ENCODE measurements at places on chromosomes 12 and 14.

GRCh38 chr12:115232455-115233156 is 548.6 kb upstream of the TBX3 start:
- no peak for DNase-seq

DNA sequence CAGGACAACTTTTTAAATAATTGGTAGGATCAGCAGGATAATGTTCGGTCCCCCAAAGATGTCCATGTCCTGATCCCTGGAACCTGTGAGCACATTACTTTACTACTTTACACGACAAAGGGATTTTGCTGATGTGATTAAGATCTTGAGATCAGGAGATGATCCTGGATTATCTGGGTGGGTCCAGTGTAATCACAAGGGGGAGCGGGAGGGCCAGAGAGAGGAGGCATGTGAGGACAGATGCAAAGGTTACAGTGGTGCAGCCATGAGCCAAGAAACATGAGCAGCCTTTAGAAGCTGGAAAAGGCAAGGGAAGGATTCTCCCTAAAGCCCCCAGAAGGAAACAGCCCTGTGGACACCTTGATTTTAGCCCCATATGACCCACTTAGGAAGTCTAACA is 33.1 kb downstream of the KCNK10 start:
- DNase-seq: no peak

GRCh38 chr14:102450206-102451063 is 59.1 kb downstream of the ANKRD9 start:
- DNase-seq: no peak

- DNase-seq: no peak
Measured at GRCh38 chr14:83697099-83697498, 1832.8 kb upstream of the FLRT2 start.

DNA sequence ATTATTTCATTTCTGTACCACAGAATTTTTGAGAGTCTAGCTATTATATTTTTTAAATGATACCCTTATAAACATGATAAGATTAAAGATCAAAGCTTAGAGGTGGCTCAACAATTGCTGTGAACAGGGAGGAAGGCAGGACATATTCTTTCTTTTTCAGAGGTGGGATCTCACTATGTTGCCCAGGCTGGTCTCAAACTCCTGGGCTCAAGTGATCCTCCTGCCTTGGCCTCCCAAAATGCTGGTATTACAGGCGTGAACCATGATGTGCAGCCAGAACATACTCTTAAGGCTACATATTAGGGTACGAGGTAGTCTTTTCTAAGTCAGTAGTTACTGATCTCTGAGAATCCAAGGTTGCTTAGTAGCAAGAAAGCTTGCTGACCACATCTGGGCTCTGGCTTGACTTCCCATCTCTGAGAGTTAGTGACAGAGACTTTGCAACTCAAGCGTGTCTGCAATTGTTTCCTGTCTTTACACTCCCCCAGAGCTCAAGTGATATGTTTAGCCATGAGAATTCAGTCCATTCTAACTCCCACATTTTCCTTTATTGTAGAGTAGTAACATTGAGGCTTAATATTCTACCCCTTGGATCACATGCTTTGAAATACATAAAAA is 8.6 kb downstream of the RAB5B start:
- DNase-seq: no peak

GRCh38 chr12:77324763-77325468 is 259.5 kb upstream of the E2F7 start:
- no peak for DNase-seq

DNA sequence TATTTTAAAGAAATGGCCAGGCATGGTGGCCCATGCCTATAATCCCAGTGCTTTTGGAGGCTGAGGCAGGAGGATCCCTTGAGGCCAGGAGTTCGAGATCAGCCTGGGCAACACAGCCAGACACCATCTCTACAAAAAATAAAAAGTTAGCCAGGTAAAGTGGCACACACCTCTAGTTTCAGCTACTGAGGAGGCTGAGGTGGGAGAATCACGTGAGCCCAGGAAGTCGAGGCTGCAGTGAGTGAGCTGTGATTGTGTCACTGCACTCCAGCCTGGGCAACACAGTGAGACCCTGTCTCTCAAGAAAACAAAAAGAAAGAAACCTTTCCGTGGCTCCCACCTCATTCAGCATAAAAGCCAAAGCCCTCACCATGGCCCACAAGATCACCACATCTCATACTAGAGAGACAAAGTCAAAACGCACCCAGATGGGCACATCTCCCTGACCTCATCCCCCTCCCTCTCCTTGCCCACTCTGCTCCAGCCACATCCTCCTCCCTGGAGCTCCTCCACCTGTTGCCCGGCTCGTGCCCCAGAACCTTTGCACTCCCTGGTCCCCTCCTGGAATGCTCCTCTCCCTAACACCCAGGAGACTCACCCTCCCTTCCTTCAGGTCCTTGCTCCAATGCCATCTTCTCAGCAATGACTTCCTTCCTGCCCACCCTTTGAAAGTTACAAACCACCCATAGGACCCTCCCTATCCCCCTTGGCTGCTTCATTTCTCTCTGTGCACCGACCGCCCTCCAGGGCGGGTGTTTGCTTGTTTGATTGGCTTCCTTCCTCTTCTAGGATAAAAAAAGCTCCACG is 4.8 kb upstream of the SCARB1 start:
- DNase-seq: no peak

DNA sequence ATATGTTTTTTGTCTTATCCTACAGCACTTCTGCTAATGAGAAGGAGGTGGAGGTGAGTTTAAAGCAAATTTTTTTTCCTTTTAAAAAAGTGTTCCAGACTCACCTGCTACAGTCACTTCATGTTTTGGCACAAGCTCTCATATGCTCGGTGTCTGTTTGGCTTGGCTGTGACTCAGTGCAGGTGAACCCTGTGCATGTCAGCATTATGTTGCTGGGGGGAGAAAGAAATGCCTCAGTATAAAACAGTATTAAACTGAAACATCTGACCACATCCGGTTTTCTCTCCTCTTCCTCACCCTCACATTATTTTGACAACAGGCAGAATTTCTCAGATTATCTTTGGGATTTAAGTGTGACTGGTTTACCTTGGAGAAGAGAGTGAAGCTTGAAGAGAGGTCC is 105.2 kb downstream of the DNAI7 start:
- no peak for DNase-seq

DNA sequence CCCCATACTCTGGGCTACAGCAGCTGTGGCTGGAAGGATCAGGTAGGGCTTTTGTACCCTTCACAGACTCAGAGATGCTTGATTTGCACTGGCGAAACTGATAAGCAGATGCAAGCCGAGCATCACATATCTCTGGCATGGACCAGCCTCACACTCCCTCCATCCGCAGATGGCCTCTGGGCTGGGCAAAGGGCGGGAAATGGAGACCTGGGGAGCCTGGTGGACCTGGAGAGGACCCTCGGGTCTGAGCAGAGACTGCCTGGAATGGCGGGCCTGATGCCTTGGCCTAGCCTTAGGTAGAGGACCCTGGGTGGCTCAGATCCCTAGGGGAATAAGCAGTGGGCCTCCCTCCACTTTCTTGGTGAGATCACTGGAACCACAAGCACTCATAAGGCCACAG is 53.2 kb downstream of the GALNT16 start:
- no peak for DNase-seq

DNA sequence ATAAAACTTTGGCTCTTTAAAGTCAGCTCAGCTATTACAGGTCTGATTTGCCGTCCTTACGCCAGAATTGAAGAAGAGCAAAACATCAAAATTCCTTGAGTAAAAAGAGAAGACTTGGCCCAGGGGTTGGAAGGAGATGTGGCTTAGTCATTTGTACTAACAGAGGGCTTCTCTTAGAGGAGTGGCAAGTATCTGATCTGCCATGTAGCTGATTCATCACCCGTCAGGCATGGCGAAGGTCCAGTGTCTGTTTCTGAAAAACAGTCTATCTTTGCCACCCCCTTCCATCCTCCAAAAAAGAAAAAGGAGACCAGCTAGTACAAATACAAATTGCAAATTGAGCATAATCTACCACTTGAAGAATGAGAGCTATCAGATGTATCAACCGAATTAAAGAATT is 91.9 kb downstream of the RAD52 start:
- peak; percentile 64 for DNase-seq

DNA sequence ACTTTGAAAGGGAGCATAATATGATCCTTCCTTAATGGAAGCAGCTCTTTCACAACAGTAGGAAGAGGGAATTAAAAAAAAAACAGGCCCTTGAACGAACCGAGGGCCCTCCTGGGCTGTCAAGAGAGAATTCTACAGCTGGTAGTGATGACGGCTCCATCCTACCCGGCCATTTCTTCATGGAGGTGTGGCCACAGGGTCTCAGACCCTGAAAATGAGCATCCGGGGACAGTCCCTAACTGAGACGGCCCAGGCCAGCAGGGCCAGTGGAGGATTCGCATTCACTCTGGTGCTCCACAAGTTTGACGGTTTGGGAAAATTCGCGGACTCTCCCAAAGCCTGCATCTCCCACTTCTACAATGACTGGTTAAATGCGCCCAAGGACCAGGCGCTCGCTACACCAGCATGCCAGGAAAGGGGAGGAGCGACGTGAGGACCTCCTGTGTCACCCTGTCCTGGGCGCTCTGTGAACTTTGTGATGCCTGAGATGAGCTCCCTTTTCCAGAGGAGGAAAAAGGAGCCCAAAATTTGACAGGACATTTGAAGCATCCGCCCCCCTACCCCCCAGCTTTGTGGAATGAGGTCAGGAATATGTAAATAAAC is 66.8 kb downstream of the BCL11B start:
- no peak for DNase-seq

DNA sequence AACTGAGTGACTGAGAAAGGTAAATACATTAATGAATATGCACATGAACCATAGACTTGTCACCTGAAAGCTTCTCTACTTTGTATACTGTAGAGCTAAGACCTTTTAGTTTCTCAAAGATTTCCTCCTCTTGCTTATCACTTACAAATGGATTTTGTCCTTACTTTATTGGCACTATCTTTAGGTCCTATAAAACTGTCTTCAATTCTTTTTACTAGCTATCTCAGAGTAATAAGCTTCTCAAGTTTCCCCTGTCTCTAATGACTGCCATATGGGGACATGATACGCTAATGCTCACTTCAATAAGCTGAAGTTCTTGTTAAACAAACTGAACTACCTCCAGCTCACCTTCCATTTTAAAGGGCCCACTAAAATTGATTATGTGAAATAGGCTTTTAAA is 468.2 kb upstream of the CCDC196 start:
- no peak for DNase-seq

DNA sequence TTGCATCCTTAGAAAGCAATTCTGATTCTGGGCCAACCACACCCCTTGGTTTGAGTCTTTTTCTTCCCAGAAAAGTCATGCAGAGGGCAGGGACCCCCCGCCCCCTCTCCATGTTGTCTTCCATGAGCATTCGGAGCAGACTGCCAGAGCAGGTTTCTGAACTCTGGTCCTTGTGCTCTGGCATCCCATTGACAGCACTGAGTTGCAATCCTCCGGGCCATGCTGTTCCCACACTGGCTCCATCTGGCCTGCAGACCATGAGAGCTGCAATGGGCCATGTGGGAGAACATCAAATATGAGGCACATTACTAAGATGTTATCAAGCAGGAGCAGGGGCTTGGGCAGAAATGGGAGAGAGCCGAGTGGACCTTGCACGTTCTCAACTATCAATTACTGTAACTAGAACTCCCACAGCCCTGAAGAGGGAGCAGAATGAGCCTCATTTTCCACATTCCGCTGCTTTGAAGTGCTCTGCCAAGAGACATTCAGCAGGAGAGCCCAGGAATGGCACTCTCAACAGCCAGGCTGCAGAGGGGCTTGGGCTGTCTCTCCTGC is 157.4 kb downstream of the STXBP6 start:
- no peak for DNase-seq

GRCh38 chr12:64029013-64029857 is 184.7 kb downstream of the SRGAP1 start:
- DNase-seq: no peak

GRCh38 chr12:3416159-3416558 is 74.8 kb upstream of the PRMT8 start:
- DNase-seq: no peak

DNA sequence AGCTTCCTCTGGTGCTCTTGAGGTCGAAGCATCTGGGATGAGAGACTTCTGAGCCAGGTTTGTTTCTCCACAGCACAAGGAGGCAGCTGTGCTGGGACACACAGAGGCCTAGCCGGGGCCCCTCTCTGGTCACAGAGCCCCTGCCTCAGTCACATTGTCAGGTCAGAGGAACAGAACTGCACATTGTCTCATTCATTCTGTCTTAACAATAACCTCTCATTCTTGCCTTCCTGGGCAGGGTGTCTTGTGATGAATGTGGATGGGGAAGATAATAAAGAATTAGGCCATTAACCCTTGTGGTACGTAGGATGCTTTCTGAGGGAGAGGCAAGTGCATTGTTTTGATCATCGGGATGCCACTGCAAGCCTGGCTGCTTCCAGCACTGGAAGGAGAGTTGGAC is 29.8 kb downstream of the FNTB start:
- DNase-seq: no peak

- no peak for DNase-seq
Measured at GRCh38 chr12:88904705-88905104, 324.4 kb upstream of the KITLG start.

GRCh38 chr14:93855737-93856136 is 67.5 kb upstream of the PRIMA1 start:
- DNase-seq: no peak

DNA sequence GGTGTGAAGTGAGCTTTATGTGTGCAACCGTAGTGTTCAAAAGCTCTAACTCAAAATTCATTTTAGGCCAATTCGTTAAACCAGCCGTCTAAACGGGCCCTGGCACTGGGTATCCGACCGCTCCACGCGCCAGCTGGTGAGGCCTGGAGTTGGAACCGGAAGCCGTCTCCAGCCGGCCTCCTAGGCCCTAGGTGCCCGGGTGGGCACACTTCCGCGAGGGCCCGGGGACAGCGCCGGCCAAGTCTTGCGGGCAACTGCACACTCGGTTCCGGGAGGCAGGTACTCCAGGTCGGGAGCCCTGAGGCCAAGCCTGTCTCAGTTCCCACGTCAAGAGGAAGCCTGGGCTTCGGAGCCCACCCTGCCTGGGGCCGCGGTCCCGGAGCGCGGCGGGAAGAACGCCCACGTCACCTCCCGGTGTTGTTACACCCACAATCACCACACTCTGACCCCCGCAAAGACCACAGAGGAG is 16.2 kb downstream of the OTX2 start:
- DNase-seq: no peak

- DNase-seq: no peak
Measured at GRCh38 chr14:93663317-93663716, 125.0 kb downstream of the PRIMA1 start.

- DNase-seq: no peak
Measured at GRCh38 chr12:41627476-41627875, 439.4 kb downstream of the PDZRN4 start.

DNA sequence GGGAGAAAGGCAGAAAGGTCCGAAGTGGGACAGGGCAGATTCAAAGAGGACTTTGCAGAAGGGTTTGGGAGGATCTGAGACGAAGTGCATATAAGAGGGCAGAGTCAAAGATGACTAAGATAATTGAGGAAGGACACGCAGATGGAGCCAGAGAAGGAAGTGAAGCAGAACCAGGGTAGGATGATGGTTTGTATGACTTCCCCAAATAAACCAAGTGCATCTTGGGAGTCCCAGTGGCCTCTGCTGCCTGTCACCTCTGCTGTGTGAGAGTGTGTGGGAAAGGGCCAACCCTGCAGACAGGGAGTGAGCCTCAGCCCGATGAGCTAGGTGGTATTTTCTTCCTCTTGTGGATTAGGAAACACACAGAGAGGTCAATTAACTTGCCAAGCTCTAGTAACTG is 36.8 kb downstream of the FLVCR2 start:
- no peak for DNase-seq

GRCh38 chr12:103801709-103802585 is 39.1 kb downstream of the NT5DC3 start:
- no peak for DNase-seq
